ENCODE measurements at places on chromosomes 12 and 14. TPM values are rescaled to one million over a fixed set of nuclear protein-coding genes. Genes with fewer than 3 reads are reported as not detected.

The HVCN1 gene
- total RNA-seq = 6.4 TPM

The ADAM21 gene
- total RNA-seq = 0.32 TPM

The TMEM119 gene
- total RNA-seq = 42.8 TPM

The KRT6B gene
- not detected for total RNA-seq
